ENCODE measurements at places on chromosomes 1 and 21.

GRCh38 chr1:98315309-98315708, 346.2 kb upstream of the SNX7 start:
- DNase-seq = no peak

DNA sequence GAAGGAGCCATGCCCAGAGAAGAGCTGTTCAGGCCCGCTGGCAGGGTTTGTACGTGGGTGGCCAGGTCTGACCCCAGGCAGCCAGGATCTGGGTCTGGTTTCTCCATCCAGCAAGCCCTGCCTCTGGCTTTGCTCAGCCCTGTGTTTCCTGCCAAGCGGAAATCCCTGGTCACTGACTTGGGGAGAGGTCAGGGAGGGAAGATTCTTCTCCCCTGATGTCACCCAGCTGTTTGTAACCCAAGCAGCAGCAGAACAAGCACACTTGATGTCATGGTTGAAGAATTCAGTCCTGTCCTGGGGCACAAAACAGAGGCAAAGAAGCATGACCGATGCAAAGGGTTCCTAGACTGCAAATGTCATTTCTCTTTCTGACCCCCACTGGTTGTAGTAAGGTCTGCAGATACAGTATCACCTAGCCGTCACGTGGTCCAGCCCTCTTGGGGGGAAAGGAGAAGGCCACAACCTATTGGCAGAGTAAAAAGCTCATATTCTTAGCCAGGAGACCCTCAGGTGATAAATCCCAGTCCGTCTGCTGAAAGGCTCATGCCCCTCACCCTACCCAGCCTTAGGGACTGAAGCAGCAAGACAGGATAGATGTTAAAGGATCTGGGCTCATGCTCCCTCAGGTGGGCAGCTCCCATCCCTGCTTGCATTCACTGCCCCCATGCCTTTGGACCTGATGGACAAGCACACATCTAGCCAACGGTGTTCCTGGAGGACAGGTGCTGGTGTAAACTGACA, 120.9 kb downstream of the SYT2 start:
- DNase-seq = peak; percentile 99

DNA sequence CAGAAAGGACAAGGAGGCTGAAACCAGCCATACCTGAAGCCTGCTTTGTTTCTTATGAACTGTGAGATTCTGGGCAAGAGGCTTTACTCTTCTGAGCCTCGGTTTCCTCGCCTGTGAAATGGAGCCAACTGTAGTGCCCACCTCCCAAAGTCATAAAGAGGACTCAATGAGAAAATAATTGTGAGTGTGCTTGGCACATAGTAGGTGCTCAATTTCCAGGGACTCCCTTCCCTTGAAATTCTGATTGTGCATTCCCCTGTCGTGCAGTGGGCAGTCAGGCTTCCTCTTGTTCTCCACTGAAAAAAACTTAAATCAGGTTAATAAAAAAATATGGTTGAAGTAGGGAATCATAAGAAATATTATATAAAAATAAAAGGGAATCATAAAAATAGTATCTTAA, 37.5 kb upstream of the RUNX3 start:
- no peak for DNase-seq

- no peak for DNase-seq
These were observed 8.5 kb downstream of the CGN start for GRCh38 chr1:151519667-151520066.

DNA sequence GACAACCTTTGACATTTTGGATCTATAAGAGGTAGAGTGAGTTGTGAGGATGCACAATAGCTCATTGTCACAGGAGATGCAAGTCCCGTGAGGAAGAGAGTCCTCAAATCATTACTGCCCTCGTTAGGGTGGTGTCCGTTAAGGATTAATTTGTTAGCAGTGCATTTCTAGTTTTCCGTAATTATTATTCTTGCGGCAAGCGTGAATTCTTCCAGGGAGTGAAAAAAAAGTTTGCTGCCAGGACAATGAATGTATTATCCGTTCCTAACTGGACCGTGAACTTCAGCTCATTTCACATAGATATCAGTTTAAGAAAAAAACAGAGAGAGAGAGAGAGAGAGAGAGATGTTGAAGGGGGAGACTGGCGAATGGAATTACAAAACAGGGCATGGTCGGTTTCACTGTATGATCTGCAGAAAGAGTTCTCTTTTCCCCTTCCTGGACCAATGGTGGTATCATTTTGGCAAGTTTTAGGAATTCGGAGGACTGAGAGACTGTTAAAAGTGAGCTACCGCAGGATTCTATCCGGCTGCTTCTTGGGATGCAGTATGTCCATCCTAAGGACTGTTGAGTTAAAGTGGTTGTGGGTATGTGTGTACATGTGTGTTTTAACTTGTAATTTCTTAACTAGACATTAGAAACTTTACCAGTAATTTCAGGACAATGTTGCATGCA, 216.0 kb upstream of the NFIA start:
- DNase-seq = no peak

DNA sequence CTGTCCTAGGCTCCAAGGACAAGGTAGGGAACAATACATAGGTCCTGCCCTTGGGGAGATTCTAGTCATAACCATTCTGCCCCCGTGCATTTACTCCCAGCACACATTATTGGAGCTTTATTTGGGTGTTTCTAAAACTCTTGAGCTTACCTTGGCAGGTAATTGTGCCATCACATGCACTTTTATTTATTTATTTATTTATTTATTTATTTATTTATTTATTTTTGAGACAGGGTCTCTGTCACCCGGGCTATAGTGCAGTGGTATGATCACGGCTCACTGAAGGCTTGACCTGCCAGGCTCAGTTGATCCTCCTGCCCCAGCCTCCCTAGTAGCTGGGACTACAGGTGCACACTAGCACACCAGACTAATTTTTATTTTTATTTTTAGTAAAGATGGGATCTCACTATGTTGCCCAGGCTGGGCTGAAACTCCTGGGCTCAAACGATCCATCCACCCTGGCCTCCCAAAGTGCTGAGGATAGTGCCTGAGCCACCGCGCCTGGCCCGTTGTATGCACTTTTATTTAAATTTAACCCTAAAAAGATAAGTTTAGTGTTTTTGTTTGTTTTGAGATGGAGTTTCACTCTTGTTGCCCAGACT, 9.2 kb downstream of the AGMAT start:
- no peak for DNase-seq

- DNase-seq = no peak
These were observed 19.0 kb downstream of the FOXO6 start for GRCh38 chr1:41380195-41380594.

GRCh38 chr1:178942285-178943198, 71.7 kb upstream of the ANGPTL1 start:
- no peak for DNase-seq

DNA sequence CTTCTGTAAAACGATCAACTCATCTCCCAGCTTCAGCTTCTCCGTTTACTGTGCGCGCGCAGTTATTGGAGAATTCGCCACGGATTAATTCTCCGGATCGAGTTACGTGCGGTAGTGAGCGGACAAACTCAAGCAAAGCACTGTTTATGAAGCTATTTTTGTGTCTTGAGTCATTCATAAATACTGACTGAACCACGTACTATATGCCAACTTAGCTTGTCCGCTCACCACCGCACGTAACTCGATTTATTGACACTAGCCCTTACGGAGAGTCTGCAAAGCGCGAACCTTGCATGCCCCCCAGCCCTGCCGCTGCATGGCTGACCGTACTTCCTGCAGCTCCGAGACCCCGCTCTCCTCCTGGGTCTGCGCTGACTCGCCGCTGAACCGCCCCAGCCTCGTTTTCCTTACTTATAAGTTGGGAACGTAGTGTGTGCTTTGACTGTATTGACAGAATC, 773 bp downstream of the CHD1L start:
- DNase-seq = no peak

DNA sequence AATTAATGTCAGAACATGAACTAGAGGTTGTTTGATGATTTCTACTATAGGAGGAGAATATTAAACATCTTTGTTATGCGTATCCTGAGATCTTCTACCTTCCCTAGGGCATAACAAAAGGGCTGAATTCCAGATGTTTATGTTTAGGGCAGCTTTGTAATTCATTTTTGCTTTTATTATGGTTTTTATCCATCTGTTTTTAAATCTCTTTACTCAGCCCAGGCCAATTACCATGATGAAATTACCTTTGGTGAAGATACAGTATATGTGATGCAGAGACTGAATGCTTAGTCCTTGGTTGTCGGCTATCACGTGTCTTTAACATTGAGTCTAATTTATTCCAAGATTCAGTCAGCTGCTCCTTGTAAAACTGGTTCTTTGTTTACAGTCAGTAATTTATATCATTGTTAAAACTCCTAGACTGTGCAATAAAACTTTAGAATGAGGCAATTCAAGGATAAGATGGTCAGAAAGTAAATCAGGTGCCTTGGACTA, 176.9 kb downstream of the CTH start:
- DNase-seq = no peak

GRCh38 chr1:25053576-25054250, 123.6 kb upstream of the RUNX3 start:
- DNase-seq = no peak

DNA sequence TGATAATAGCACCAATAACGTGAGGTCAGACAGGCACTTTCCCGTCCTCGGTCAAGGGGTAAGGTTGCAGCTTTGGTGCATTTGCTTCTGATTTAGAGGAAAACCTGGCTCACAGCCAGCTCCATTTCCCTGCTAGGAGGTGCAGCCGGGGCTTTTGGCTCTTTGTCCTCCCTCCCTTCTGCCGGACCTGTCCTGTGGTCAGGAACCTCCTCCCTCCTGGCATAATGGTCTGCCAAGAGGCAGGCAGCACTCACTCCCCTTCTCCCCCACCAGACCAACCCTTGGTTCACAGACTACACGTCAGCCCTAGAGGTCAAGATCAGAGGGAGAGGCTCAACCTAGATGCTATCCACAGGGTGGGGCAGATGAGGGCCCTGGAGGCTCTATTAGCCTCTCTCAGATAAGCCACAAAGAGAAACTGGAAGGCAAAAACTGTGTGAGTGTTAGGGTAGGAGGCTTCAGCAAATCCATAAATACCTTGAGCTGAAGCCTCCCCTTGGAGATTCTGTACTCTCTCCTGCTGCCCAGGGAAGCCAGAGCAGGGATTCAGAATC, 64.8 kb downstream of the PLXNA2 start:
- no peak for DNase-seq

- no peak for DNase-seq
These were observed 202.4 kb upstream of the UBE2U start for GRCh38 chr1:64001038-64001437.

- DNase-seq = no peak
These were observed 19.0 kb downstream of the FAM163A start for GRCh38 chr1:179761846-179762640.

DNA sequence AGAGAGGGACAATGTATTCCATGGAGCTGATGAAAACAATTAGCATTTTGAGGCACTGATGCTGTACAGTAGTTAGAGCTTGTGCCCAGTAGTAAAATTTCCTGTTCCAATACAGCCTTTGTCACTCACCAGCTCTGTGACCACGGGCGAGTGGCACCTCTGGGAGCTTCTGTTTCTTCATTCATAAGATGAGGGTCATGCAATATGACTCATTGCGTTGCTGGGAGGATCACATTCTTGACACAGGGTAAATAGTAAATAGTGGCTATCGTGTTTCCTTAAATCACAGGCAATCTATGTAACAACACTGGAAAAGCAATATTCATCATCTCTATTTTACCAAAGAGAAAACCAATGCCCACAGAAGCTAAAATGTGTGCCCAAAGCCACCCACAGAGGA, 4.5 kb upstream of the LRRC52 start:
- no peak for DNase-seq

- no peak for DNase-seq
These were observed 20.6 kb downstream of the NIBAN1 start for GRCh38 chr1:184953600-184954219.

- DNase-seq = no peak
These were observed 2.2 kb downstream of the LYST start for GRCh38 chr1:235864469-235864868.

DNA sequence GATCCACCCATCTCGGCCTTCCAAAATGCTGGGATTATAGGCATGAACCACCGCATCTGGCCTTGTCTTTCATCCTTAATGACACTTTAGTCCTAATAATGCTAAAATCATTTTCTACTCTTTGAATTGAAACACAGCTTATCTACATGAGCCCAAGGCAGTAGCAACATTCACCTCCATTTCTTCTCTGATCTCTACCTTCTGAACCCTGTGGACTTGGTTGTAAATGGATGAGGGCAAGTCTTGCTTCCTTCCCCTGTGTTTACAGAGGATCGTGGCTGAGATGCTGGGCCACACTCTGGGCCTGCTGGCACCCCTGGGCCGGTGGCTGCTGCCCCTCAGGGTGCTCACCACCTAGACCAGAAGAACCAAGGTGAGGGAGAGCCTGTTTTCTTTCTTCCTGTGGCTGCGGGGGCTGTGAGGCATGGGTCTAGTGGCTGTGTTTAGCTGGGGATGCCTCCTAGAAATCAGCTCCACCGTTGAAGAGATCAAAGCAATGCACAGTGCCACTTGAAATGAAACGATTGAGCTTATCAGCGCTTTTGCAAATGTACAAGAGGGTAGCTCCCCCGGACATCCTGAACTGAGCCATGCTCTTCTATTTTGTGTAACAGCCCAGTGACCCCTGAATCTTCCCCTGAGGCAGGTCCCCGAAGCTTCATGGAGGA, 32.2 kb upstream of the LGALS8 start:
- no peak for DNase-seq

GRCh38 chr21:42694751-42695696, 41.6 kb downstream of the PDE9A start:
- DNase-seq = no peak

- DNase-seq = no peak
These were observed 10.4 kb downstream of the C1orf226 start for GRCh38 chr1:162391790-162392563.

DNA sequence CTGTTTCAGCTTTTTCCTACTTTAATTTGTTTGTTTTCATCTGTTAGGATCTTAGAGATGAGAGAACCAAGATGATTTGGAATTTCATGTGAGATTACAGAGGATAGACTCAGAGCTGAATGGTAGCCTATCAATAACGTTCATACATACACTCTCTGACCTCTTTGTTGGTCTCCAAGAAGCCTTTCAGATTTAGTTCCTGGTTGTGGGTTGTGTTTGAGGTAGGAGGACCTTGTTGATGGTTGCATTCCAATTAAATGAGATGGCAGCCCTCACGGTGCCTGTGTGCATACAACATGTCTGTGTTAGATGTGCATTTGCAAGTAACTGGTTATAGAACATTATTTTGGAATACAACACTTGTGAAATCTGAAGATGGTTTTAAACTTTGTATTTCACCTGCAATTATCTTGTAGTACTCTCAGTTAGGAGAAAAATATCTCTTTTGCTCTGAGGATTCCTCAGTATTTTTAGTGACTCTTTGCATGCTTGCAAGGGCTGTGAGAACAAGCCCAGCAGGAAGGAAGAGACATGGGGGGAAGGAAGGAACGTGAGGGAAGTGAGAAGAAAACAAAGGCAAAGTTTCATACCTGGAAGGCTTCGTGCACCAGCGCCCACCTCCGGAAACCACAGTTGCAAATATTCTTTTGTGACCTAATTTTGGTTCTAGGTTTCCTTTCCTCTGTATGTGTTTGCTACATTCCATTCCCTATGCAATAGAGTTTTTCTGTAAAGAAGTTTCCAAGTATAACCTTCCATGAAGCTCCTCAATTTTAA, 291.8 kb downstream of the DISC1 start:
- DNase-seq = peak; percentile 45

- peak; percentile 87 for DNase-seq
These were observed 16.9 kb downstream of the NTMT2 start for GRCh38 chr1:170162459-170163246.
